ENCODE measurements at places on chromosomes 12 and 14. TPM values are rescaled to one million over a fixed set of nuclear protein-coding genes. Genes with fewer than 3 reads are reported as not detected.

DNA sequence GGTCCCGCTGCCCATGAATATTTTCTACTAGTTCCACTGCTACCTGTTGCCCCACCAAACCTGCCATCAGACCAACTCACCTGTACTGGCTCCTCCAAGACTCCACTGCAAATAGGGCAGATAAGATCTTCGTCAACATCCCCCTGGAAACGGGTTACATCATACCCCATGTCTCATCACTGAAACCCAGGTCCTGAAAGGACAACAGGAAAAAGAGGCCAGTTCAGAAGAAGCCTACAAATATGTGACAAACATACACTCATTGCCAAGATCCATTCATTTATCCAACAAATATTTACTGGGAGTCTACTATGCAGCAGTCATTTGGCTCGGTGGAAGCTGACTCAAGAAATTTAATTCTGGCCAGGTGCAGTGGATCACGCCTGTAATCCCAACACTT is 7.8 kb downstream of the RNF41 start:
- DNase-seq: no peak

DNA sequence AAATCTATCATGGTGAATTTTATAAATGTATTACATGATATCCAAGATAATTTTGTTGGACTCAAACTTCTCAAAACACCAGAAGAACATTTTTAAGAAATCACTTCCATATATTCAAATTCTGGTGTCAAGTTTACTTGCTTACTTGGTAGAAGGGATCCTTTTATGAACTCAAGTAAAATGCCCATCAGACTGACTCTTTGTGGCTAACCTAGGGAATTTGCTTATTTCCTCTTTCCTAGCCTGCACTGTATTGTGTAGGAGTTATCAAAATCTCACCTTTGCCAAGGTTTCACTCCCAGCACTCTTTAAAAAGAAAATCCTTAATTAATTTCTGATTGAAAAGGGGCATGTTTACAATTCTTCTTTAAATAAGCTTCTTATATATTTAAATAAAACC is 196.5 kb downstream of the DUSP6 start:
- no peak for DNase-seq

GRCh38 chr12:131131808-131132117 is 178.1 kb downstream of the ADGRD1 start:
- no peak for DNase-seq

- DNase-seq: no peak
Observed at GRCh38 chr14:74705613-74706500, 7.0 kb downstream of the AREL1 start.

GRCh38 chr14:86654558-86655184 is 1124.7 kb downstream of the FLRT2 start:
- peak; percentile 65 for DNase-seq

DNA sequence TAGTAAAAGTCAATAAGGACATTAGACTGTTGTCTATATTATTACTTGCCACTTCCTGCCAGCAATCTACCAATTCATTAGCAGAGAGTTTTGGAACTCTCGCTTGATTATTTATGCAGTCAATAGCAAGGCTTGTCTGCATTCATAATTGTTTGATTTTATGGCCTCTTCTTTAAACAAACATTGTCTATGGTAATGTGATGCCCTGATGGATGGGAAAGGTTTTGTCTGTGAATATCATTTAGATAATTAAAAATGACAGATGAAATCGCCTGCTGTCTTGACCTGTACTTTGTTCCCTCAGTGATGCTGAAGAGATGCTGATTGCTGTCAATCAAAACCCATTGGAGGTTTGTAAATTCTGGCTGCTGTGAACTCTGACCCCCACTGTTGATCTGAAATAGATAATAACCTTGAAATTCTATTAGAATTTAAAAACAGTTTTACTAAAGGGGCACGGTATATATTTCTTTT is 455.3 kb downstream of the NPAS3 start:
- DNase-seq: no peak

DNA sequence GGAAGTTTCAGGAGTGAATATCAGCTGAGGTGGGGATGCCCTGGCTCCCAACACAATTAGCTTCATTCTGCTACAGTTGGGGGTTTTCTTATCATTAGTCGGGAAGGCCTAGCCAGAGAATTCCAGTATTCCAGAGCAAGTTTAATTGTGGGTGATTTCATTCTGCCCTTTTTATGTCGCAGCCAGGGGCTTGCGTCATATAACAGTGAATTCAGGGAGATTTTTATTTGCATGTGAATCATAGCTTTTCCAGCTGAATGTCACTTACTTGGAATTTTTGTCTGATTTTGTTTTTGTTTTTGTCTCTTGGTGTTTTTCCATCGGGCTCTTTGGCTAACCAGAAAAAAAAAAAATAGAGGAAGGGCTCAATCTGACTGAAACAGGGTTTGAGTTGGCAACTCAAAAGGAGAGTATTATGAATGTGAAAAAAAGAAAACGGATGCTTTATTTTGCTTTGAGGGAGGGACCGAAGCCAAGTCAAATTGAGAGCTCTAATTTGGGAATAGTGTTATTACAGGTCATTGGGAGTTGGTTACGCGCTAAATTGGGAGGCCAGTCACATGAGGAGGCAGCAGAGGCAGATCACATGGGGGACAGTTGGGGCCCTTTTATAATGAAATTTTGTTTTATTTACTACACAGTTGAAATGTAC is 119.4 kb downstream of the SAMD4A start:
- no peak for DNase-seq

- DNase-seq: no peak
Observed at GRCh38 chr14:47442211-47442610, 233.2 kb downstream of the MDGA2 start.

GRCh38 chr12:56585098-56585497 is 45.0 kb downstream of the BAZ2A start:
- DNase-seq: no peak

DNA sequence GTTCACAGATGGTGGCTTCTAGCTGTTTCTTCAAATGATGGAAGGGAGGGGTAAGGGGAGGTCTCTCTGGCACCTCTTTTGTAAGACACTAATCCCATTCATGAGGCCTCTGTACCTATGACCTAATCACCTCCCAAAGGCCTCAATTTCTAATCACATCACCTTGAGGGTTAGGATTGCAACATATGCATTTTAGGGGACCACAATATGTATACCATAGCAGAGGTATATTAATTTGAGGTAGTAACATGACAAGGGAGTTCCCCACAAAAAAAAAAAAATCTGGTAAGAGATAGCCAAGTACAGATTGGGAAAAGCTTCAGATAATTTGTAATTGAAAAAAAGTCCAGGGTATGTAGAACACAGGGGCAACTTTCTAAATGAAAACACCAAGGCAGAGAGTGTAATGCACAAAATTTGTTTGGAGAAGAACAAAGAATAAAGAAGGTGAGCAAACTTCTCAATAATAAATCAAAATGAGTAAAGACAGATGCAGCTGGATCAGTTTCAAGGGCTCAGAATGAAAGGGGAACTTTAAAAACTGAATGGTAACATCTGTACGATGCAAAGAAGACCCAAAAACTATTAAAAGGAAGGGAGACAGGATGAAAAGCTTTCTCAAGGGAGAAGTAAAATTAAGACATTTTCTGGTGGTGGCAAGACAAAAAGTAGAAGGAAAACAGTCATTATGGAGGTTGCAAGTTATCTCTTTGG is 125.5 kb upstream of the DCN start:
- no peak for DNase-seq

- no peak for DNase-seq
Observed at GRCh38 chr12:10652192-10652591, 21.7 kb downstream of the STYK1 start.

GRCh38 chr14:61602733-61603077 is 92.6 kb upstream of the HIF1A start:
- DNase-seq: no peak

- peak; percentile 85 for DNase-seq
Observed at GRCh38 chr14:99274346-99275221, 2.6 kb upstream of the BCL11B start.

DNA sequence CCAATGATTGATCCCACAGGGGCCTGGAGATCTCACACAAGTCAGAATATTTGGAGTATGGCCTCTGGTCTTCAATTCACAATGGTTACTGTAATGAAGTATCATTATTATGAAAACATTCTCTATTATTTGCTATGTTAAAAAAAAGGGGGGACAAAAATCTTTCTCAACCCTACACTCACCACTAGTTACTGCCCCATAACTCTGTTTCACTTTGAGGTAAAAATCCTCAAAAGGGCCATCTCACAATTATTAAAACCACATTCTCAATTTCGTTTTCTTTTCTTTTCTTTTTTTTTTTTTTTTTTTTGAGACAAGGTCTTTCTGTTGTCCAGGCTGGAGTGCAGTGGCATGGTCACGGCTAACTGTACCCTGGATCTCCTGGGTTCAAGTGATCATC is 59.6 kb upstream of the KCNC2 start:
- DNase-seq: no peak

GRCh38 chr12:85963326-85963725 is 89.2 kb downstream of the NTS start:
- DNase-seq: no peak

DNA sequence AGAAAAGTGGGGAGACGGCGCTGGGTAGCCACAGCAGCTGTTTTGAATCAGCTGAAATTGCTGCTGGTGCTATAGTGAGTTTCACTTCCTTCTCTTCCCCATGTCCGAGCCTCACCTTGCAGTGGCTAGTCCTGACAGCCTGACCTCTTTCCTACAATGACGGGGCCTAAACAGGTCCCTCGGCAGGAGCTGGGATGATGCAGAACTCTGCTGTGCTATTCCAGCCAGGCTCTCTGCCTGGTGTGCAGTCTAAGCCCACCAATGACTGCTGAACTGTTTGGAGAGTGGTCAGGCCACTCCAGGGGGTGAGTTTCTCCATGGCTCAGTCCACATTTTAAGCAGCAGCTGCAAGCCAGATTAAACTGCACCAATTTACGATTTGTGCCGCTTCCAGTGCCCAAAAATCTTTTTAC is 207.3 kb downstream of the TTC7B start:
- no peak for DNase-seq

GRCh38 chr12:113103756-113104450 is 31.7 kb downstream of the RASAL1 start:
- DNase-seq: peak; percentile 86

DNA sequence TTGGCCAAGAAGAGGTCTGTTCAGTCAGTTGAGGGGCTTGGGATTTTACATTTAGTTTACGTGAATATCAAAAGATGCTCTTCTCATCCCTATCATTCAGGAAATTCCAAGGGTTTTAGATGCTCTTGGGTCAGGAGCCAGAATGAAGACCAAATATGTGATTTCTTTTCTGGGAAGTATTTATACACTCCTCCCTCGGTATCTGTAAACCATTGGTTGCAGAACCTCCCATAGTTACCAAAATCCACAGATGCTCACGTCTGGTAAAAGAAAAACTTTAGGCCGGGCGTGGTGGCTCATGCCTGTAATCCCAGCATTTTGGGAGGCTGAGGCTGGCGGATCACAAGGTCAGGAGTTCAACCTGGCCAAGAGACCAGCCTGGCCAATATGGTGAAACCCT is 75.9 kb downstream of the TNFAIP2 start:
- DNase-seq: no peak

DNA sequence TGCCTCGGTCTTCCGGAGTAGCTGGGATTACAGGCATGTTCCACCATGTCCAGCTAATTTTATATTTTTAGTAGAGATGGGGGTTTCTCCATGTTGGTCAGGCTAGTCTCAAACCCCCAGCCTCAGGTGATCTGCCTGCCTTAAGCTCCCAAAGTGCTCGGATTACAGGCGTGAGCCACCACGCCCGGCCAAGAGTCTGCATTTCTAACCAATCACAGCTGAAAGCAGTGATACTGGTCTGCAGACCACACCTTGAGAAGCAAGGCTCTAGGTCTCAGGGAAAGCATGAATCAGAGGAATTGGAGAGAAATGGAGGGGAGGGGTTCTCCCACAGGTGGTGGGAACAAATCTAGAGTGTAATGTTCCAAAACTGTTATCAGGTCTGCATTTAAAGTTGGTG is 55.2 kb upstream of the TMEM263 start:
- DNase-seq: no peak

GRCh38 chr12:88339254-88339949 is 197.3 kb downstream of the TMTC3 start:
- no peak for DNase-seq

GRCh38 chr14:24241829-24242443 is 487 bp downstream of the TINF2 start:
- DNase-seq: peak; percentile 99

- DNase-seq: no peak
Observed at GRCh38 chr12:83224012-83224411, 537.3 kb downstream of the TMTC2 start.

GRCh38 chr12:10448236-10448635 is 4.9 kb downstream of the KLRC1 start:
- DNase-seq: no peak

- DNase-seq: peak; percentile 92
Observed at GRCh38 chr14:68685419-68686204, 107.3 kb downstream of the ZFP36L1 start.

DNA sequence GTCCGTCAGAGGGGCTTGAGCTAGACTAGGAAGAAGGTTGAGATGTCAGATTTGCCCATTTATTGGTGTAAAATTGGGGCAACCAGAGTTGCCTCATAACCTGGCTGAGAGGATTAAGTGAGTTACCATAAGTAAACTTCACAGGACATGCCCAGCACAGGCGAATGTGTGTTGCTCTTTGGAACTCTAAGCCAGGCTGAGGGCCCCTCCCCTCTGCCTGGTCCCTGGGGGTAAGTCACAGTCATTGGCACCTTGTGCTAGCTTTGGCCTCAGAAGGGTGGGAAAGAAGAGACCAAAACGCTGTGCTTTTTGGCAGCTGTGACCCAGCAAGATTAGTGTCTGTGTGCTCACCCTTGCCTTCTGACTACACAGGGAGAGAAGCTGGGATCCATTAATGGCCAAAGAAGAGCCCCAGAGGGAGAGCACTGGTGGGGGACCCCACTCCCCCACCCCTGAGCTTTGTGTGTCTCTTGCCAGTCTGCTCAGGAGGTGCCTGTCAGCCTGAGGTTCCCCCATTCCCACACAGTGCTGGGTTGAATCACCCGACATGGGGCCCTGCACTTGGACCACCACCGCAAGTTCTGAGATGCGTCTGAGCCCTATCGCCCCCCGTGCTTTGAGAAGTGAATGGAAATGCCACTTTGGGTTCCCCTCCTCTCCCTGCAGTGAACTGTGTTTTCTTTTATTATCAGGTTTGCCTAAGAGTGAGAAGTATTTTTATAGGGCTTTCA is 74.1 kb downstream of the CACNA1C start:
- DNase-seq: no peak

- no peak for DNase-seq
Observed at GRCh38 chr14:96126783-96127271, 77.8 kb upstream of the BDKRB2 start.

- no peak for DNase-seq
Observed at GRCh38 chr14:102863381-102863780, 59.1 kb upstream of the AMN start.

GRCh38 chr12:11891346-11891745 is 179.4 kb upstream of the BCL2L14 start:
- DNase-seq: no peak

GRCh38 chr12:28209782-28210181 is 19.5 kb downstream of the CCDC91 start:
- no peak for DNase-seq

GRCh38 chr12:130374083-130374482 is 36.4 kb downstream of the PIWIL1 start:
- no peak for DNase-seq

- no peak for DNase-seq
Observed at GRCh38 chr12:64428956-64429355, 23.0 kb upstream of the TBK1 start.

Gene CREBL2
- total RNA-seq: 17.3 TPM

Gene USP5
- total RNA-seq: 121 TPM

Gene RIN3
- total RNA-seq: 21.6 TPM

Gene GALNT9
- total RNA-seq: not detected

Gene EGLN3
- 17.4 TPM for total RNA-seq

Gene SYNDIG1L
- total RNA-seq: not detected

Gene PMEL
- not detected for total RNA-seq

Measured in activated CD4-positive, alpha-beta T cell treated with anti-CD3 and anti-CD28 coated beads, Interleukin-2, amount 10 ng/mL, durations not matched to agents 24 days and 14 days (primary cell).